ENCODE measurements at places on chromosomes 11 and 22.

DNA sequence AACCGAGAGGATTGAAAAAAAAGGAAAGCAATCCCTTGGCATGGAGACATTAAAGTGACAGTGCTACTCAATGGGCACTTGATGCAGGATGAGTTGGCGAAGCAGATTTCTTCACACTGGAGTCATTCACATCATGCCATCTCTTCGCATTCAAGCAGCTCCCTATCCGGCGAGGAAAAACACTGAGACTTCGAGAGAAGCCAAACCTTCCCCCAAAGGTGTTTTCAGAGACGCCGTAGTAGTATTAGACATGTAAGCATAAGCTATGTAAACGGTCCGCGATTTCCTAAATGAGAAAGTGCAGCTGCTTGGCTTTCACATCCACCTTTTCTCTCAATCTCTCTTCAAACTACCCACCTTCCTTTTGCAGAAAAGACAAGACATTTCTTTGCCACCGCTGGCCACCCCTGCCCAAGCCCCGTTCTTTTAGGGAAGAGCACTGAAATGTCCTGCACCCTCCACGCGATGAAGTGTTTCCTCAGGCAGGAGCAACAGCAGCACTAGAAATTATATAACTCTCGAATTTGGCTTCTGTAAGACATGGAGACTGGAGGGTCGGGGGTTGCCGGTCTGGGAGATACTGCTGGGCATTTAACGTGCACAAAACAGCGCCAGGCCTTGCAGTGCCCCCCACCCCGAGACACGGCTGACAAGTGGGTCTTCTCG lies at the start of gene DLG2:
Gene DLG2 (minus strand): TSS at position 13 of the 666 bp plus-strand sequence.
- DNase-seq, result peak; percentile 15

DNA sequence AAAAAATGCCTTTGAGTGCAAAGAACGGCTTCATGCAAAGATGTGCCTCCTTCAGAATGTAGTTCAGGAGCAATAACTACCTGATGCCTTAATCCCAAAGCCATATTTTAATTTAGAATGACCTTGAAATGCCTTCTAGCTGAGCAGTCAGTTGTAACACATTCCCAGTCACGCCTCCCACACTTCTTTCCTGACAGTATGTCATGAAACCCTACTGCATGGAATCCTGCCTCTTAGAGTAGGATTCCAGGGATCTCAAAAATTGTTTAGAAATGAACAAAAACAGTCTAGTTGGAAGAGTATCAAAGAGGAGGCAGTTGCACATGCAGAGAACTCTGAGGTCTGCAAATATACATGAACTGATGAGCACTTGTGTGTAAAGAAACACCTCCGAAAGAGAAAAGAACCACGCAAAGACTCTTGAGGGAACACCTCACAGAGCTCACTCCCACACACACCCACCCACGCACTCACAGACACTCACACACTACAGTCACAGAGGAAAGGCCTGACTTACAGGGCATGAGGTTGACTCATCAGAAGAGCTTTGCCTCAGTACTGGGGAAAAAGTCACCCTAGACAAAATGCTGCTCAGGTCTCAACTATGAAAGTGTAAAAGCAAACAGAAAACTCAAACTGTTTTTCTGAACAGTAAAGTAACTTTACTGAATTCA lies 77.4 kb downstream of the GGTLC2 start:
- DNase-seq, result peak; percentile 51

DNA sequence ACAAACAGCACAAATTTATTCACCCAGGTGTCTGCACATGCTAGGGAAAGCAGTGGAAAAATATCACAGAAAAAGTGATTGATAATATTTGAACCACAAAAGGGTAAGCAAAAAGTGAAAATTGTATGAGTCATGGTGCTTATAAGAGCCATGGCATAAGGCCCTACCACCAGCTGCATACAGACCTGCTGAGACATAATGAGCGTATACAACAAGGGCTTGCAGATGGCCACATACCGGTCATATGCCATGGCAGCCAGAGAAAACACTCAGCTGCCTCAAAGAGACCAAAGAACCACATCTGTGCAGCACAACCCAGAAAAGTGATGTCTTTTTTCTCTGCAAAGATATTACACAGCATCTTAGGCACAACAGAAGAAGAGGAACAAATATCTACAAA lies 71.4 kb upstream of the OR9G4 start:
- DNase-seq, result no peak

GRCh38 chr11:132742929-132743328 lies 789.4 kb downstream of the OPCML start:
- no peak for DNase-seq

- DNase-seq, result no peak
These were observed 100.9 kb downstream of the SYN3 start for GRCh38 chr22:32957200-32957803.

DNA sequence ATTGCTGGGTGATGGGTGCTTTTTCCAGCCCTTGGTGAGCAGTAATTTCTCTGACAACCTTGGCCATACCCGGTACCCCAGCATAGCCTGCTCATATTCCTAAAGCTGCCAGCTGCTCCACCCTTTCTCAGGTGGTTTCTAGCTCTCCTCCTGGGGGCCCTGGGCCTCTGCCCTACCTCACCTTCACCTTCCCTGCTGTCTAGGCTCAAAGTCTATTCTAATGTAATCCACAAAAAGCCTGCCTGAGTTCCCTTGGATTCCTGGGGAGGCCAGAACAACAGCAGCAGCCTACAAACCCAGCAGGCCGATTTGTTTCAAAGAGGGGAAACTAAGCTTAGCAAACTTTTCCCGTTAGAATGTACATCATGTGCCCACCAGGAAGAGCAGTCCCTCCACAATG lies 117.6 kb downstream of the DSCAML1 start:
- DNase-seq, result no peak

All from activated CD4-positive, alpha-beta T cell treated with anti-CD3 and anti-CD28 coated beads, Interleukin-2, amount 50 U/mL, for 16 hours (primary cell).